Myocyte (in vitro differentiated cells): ENCODE measurements at places on chromosomes 7 and 10.
A peak's percentile ranks its signal among the peaks of the same experiment; 100 is the strongest.

- no peak for DNase-seq
Observed at GRCh38 chr7:25863005-25863728, 288.8 kb upstream of the NFE2L3 start.

DNA sequence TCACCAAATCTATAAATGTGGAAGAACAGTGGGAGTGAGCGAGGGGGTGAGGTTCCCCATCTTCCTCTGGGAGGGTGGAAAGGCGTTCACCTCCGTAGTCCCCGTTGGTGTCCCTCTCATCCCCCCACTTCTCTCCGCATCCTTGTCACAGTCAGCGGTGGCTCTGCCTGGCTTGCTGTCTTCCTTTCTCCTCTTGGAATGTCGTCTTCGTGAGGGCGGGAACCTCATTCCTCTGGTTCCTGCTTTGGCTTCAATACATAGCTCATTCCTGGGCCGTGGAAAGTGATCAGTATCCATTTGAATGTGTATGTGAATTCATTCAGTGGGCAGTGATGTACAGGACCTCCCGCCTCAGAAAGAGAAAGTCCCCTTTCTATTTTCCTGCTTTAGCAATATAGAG lies 289.4 kb downstream of the CAMK1D start:
- DNase-seq = no peak

DNA sequence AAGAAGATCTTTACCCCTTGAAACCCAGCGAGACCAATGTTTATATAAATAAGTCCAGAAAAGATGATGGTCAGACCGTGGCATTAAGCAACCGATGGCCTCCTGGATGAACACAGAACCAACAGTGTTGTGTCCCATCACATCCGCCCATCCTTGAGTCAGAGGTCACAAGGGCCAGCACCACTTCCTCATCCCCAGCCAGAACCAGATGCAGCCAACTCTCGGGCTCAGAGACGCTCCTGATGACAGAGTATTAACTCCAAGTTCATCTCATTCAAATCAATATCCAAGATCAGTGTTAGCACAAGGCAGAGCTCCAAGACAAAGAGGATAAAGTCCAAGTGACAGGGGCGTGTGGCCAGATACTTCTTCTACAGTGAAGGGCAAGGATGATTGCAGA lies 63.5 kb downstream of the FAM53B start:
- DNase-seq = no peak

GRCh38 chr10:118034791-118035261 lies 11.9 kb downstream of the RAB11FIP2 start:
- DNase-seq = no peak

DNA sequence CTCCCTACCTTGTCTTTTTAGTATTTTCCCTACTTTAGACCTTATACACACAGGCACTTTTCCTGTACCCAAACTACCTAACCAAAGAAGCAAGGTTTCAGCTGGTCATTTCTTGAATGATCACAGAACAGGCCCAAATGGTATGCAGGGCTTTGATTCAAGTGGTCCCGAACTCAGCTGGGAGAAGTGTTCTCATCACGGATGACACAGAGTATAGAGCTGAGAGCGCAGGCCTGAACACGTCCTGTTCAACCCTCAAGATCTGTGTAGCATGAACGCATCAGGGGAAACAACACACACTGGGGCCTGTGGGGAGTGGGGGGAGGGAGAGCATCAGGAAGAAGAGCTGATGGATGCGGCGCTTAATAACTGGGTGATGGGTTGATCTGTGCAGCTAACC lies 318.2 kb downstream of the SFMBT2 start:
- DNase-seq = no peak

- no peak for DNase-seq
Observed at GRCh38 chr7:111749625-111750024, 187.3 kb upstream of the IMMP2L start.

DNA sequence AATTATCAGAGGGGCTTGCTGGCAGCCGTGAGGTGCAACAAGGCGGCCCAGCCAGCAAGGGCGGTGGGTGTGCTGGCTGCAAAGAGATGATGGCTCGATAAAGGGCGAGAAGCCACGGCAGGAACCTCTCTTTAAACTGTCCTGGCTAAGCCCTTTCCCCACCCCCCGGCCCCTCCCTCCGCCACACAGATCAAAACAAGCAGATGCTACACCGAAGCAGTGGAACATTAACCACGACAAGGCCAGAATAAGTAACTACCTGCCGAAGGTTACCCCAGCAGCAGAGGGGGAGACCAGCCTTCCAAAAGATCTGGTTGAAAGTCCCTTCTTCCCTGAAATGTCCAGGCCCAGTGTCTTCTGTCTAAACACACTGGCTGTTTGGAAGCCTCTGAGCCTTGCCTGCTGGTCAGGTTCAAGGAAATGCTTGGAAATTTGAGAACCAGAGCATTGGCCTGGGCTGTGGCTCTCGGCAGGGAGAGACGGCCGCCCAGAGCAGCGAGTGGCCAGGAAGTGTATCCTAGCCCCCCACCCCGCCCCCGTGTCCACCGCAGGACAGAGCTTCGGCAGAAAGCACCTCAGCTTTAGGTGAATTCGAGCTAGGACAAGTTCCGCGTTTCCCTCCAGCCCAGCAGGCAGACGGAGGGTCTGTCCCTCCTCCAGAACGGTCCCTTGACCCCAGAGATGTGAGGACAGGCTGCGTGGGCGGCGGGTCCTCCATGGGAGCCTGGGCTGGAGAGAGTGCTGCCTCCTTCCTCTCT lies 2.1 kb downstream of the FAM20C start:
- peak; percentile 47 for DNase-seq
